ENCODE measurements at places on chromosomes 13 and 19.

DNA sequence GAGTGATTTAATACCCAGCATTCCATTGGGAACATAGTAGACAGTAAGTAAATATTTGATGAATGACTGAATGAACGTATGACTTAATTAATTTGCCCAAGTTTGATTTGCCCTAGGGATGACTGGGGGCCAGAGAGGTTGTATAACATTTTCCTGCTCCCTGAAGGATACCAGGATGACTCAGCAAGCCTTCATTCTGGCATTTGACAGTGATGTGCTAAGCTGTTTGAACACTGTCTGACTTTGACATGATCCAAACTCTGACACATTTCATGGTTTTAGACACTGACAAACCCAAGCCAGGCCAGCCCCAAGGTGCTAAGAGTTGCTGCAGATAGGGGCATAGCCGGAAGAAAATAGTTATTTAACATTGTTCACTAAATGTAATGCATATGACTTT, 53.4 kb upstream of the KLF12 start:
- no peak for DNase-seq

DNA sequence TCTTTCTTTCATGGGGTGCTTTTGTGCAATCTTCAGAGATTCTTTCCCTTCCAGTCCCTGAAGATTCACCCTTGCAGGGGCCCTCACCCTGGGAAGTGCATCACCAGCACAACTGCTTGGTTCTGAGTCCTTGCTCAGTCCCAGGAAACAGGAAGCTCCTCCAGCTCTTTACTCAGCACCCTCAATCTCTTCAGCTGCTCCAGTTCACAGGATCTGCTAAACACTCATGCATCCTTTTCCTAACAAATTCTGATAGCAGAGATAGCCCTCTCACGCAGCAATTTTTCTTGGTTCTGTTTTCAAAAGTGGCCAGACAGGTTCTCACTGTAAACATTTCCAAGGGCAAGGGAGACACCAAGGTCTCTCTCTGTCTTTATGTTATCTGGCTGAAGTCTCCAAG, 823.1 kb downstream of the LIG4 start:
- no peak for DNase-seq

- DNase-seq, result no peak
Measured at GRCh38 chr19:8615024-8615423, 4.5 kb upstream of the ADAMTS10 start.

GRCh38 chr13:114222461-114222968, 12.2 kb upstream of the CDC16 start:
- DNase-seq, result peak; percentile 58

- DNase-seq, result no peak
Measured at GRCh38 chr13:109344552-109345157, 441.7 kb downstream of the IRS2 start.
